Central memory CD4-positive, alpha-beta T cell (primary cell): ENCODE measurements at places on chromosomes 12 and 14.

- no peak for DNase-seq
Observed at GRCh38 chr14:37597538-37597913, 2.1 kb downstream of the TTC6 start.

- DNase-seq, result no peak
Observed at GRCh38 chr12:67086116-67086515, 183.0 kb upstream of the CAND1 start.

- no peak for DNase-seq
Observed at GRCh38 chr14:56324856-56325699, 206.9 kb downstream of the PELI2 start.

- no peak for DNase-seq
Observed at GRCh38 chr12:56987011-56987410, 19.3 kb downstream of the ZBTB39 start.

- DNase-seq, result no peak
Observed at GRCh38 chr12:12823300-12823699, 10.2 kb downstream of the DDX47 start.
